Cardiac muscle cell (in vitro differentiated cells and primary cell): ENCODE measurements at places on chromosomes 5 and 9. TPM values are rescaled to one million over a fixed set of nuclear protein-coding genes. Genes with fewer than 3 reads are reported as not detected.

DNA sequence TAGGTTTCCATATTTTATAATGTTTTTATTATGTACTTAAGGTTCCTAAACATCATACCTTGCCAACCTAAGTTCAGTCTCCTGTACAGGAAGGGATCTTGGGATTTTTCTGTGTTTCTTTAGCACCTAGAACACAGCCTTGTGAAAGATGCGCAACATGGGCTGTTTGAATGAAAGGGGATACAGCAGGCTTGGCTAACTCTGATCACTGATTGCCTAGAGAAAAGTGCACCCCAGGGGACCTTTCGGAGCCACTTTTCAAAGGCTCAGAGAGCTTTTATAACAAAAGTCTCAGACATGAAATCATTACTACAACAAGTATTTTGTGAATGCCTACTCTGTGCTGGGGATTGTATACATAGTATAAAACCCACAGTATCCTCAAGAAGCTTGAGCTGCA is 261.6 kb downstream of the BNC2 start:
- no peak overlapping the region for H3K4me3 ChIP-seq
- no peak for DNase-seq
- H3K27ac ChIP-seq: no peak overlapping the region
- no peaks in the 10 kb centered on the region for H3K4me1 ChIP-seq
- peaks cover 21% of the 10 kb centered on the region for H3K27me3 ChIP-seq

GPR151 gene
- not detected in 2 replicates for total RNA-seq

CTXN3 gene
- total RNA-seq: not detected in 2 replicates

SPINK7 gene
- not detected in 2 replicates for total RNA-seq

- H3K4me1 ChIP-seq: peaks cover 5% of the 10 kb centered on the region
- H3K36me3 ChIP-seq: no peaks in the 10 kb centered on the region
- no peak overlapping the region for H3K4me3 ChIP-seq
- DNase-seq: peak; percentile 69
- H3K27me3 ChIP-seq: no peaks in the 10 kb centered on the region
- no peak overlapping the region for H3K27ac ChIP-seq
Measured at GRCh38 chr9:76456202-76456926, 2.6 kb upstream of the GCNT1 start.

PAEP gene
- total RNA-seq: not detected in 2 replicates

DNA sequence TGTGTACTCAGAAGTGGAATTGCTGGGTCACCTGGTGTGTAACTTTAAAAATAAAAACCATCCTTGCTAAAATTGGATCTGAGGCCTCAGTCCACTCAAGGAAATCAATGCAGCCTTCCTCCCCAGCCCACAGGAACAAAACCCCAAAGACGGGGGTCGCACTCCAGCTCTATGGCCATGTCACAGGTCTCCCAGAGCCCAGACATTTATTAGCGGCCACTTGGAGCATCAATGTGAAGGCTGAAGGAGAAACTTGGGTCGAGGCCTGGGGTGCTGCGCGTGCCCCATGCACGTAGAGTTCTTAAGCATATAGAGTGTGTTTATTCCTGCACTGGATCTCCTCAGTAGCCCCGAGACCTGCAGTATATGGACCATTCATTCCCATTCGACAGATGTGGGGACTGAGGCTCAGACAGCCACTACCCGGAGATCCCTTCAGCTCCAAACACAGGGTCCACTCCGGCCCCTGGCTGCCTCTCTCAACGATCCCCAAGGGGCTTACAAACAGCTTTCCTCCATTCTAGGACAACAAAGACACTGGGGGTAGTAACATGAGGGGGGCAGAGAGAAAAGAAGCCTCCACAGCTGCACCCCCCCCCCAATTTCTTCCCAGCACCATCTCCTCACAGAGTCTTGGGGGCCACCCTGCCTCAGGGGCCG is 14.3 kb upstream of the OLFM1 start:
- no peaks in the 10 kb centered on the region for H3K36me3 ChIP-seq
- H3K27me3 ChIP-seq: peaks cover 36% of the 10 kb centered on the region
- H3K27ac ChIP-seq: no peak overlapping the region
- no peaks in the 10 kb centered on the region for H3K4me1 ChIP-seq
- no peak overlapping the region for H3K4me3 ChIP-seq
- DNase-seq: no peak

- no peaks in the 10 kb centered on the region for H3K27me3 ChIP-seq
- no peak overlapping the region for H3K27ac ChIP-seq
- no peaks in the 10 kb centered on the region for H3K36me3 ChIP-seq
- DNase-seq: no peak
- no peaks in the 10 kb centered on the region for H3K4me1 ChIP-seq
- H3K4me3 ChIP-seq: no peak overlapping the region
Measured at GRCh38 chr9:133440874-133441273, 18.7 kb downstream of the ADAMTS13 start.

FOXD4L3 gene
- 0.21 TPM in 1 of 2 replicates, not detected in the other for total RNA-seq

PDCD1LG2 gene
- total RNA-seq: not detected in 2 replicates

CKMT2 gene
- 37.1 and 83.5 TPM in 2 replicates for total RNA-seq

- H3K27me3 ChIP-seq: no peaks in the 10 kb centered on the region
- H3K36me3 ChIP-seq: no peaks in the 10 kb centered on the region
- H3K4me1 ChIP-seq: peaks cover 12% of the 10 kb centered on the region
- no peak overlapping the region for H3K4me3 ChIP-seq
Measured at GRCh38 chr5:14237317-14238086, 94.4 kb downstream of the TRIO start.

- no peaks in the 10 kb centered on the region for H3K4me1 ChIP-seq
- DNase-seq: peak; percentile 7
- no peak overlapping the region for H3K27ac ChIP-seq
- no peaks in the 10 kb centered on the region for H3K27me3 ChIP-seq
Measured at GRCh38 chr5:77920359-77921058, 144.4 kb upstream of the TBCA start.

- H3K4me1 ChIP-seq: no peaks in the 10 kb centered on the region
- no peak overlapping the region for H3K27ac ChIP-seq
- H3K36me3 ChIP-seq: no peaks in the 10 kb centered on the region
- no peaks in the 10 kb centered on the region for H3K27me3 ChIP-seq
- DNase-seq: no peak
Measured at GRCh38 chr5:89584339-89584956, 701.5 kb upstream of the MEF2C start.

C1QTNF2 gene
- not detected in 2 replicates for total RNA-seq

DNA sequence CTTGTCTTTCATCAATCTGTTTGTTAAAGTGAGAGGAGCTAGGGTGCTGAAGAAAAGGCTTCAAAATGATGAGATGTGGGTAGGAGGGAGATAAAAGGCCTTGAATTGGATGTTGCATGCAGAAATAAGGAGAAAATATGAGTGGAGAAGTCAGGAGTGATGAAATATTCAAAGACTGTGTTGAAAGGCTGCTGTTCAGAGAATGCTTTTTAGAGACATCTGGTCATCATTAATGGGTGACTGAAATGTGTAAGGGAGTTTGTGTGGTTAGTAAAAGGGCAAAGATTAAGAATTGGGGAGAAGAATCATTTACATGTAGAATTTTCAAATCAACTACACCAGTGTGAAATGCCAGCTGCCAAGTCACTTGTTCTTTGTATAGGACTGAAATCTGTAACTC is 383.9 kb downstream of the MAT2B start:
- DNase-seq: peak; percentile 73
- no peak overlapping the region for H3K4me3 ChIP-seq
- no peaks in the 10 kb centered on the region for H3K27me3 ChIP-seq
- peaks cover 6% of the 10 kb centered on the region for H3K4me1 ChIP-seq
- no peak overlapping the region for H3K27ac ChIP-seq

GRCh38 chr9:2344436-2344835 is 277.2 kb upstream of the VLDLR start:
- DNase-seq: no peak
- H3K27ac ChIP-seq: no peak overlapping the region
- H3K27me3 ChIP-seq: no peaks in the 10 kb centered on the region
- no peaks in the 10 kb centered on the region for H3K36me3 ChIP-seq

GRCh38 chr9:37839496-37840461 is 39.2 kb downstream of the DCAF10 start:
- peaks cover 8% of the 10 kb centered on the region for H3K4me1 ChIP-seq
- no peak overlapping the region for H3K27ac ChIP-seq
- DNase-seq: peak; percentile 61
- H3K27me3 ChIP-seq: no peaks in the 10 kb centered on the region

DNA sequence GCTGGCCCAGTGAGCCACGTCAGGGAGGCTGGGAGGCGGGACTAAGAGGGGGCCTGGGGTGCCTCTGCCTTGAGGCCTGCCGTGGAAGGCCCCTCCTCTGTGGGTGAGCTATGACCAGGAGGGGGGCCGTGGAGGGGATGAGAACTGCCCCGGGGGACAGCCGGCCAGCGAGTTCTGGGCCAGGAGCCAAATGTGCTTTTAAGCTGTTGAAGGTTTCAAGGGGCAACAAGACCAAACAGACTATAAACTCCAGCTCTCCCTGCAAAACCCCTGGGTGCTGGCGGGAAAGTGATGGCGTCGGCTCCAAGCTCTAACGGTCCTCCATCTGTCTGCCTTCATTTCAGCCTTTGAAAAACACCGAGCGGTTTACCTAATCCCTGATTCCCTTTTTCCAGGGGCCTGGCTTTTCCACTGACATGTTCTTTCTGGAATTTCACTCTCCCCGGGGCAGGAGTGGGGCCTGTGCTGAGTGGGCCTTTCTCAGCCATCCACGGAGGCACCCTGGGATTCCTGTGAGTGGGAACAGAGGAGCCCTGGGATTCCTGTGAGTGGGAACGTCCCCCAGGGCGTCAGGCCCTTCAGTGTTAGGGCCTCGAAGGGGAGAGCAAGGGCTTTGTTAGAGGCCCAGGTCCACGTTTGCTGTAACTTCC is 65.6 kb downstream of the COL5A1 start:
- no peaks in the 10 kb centered on the region for H3K27me3 ChIP-seq
- H3K36me3 ChIP-seq: no peaks in the 10 kb centered on the region
- peaks cover 25% of the 10 kb centered on the region for H3K4me1 ChIP-seq

GRCh38 chr5:160508780-160509361 is 87.2 kb downstream of the PTTG1 start:
- H3K36me3 ChIP-seq: no peaks in the 10 kb centered on the region
- no peaks in the 10 kb centered on the region for H3K4me1 ChIP-seq
- H3K27me3 ChIP-seq: peaks cover 72% of the 10 kb centered on the region
- DNase-seq: peak; percentile 87
- H3K27ac ChIP-seq: no peak overlapping the region

C1QTNF3 gene
- total RNA-seq: 3.7 and 4.6 TPM in 2 replicates

ANKRD34B gene
- not detected in 2 replicates for total RNA-seq

BAAT gene
- total RNA-seq: not detected in 2 replicates

GRCh38 chr5:59104400-59105127 is 521.7 kb downstream of the RAB3C start:
- H3K4me3 ChIP-seq: no peak overlapping the region
- DNase-seq: no peak
- no peaks in the 10 kb centered on the region for H3K27me3 ChIP-seq
- H3K27ac ChIP-seq: peak overlapping the region; percentile 25
- H3K36me3 ChIP-seq: no peaks in the 10 kb centered on the region

DNA sequence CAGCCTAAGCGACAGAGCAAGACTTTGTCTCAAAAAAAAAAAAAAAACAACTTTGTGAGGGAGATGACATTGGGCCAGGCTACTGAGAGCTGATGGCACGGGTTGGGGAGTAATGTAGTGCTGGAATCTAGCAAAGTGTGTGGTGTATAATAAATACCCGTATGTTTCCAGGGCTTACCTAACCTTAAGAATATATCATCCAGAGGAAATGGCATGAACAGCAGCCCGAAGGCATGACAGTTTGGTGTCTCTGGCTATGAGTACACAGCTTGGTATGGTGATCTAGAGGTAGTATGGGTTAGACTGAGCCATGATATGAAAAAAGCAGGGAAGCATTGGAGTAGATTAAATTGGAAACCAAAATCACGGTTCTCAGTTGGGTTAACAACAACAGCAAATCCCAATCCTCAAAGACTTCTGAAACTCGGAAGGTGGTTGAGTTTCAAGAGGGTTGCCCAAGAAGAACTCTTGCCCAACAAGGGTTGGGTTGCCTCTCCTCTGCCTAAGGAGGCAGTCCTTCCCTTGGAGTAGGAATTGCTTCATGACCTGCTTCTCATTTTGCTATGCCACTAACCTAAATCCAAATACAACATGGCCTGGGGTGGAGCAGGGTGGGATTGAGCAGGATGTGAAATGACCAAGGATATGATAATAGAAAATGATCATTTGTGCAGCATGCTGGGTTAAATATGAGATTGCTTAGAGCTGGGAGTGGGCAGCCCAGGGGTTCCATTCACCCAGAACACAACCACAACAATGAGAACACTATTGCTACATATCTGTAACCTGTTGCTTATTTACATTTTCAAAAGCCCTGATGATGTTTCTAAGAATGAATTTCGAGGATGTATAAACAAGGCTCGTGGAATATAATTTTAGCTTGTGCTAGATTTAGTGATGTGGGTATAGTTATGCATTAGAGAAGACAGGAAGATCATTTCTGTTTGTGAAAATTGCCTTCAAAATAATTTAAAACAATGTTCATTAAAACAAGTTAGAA is 64.6 kb upstream of the ZFR start:
- H3K27me3 ChIP-seq: no peaks in the 10 kb centered on the region
- peak; percentile 6 for DNase-seq
- H3K4me3 ChIP-seq: no peak overlapping the region
- H3K36me3 ChIP-seq: no peaks in the 10 kb centered on the region

DNA sequence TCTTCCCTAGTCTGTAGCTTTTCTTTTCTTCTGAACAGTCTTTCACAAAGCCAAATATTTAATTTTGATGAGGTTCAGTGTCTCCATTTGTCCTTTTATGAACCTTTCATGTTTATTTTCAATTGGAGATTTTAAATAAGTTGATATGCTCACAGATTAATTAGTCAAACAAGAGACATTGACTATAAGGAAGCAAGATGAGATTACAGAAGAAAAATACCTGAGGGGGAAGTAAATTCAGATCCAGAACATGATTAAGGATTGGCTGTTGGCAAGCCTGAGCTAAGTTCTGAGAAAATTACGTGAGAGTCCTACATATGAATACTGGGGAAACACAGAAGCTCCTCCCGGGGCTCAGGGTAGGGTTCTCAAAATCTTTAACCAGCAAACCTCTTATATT is 1039.8 kb upstream of the SEMA6A start:
- no peak overlapping the region for H3K4me3 ChIP-seq
- H3K27me3 ChIP-seq: no peaks in the 10 kb centered on the region
- no peak for DNase-seq
- H3K4me1 ChIP-seq: peaks cover 11% of the 10 kb centered on the region
- no peaks in the 10 kb centered on the region for H3K36me3 ChIP-seq
- H3K27ac ChIP-seq: no peak overlapping the region

- no peak overlapping the region for H3K4me3 ChIP-seq
- no peaks in the 10 kb centered on the region for H3K4me1 ChIP-seq
- peak; percentile 42 for DNase-seq
- H3K27me3 ChIP-seq: no peaks in the 10 kb centered on the region
- no peaks in the 10 kb centered on the region for H3K36me3 ChIP-seq
Measured at GRCh38 chr5:157222506-157223230, 42.0 kb downstream of the ITK start.

DNA sequence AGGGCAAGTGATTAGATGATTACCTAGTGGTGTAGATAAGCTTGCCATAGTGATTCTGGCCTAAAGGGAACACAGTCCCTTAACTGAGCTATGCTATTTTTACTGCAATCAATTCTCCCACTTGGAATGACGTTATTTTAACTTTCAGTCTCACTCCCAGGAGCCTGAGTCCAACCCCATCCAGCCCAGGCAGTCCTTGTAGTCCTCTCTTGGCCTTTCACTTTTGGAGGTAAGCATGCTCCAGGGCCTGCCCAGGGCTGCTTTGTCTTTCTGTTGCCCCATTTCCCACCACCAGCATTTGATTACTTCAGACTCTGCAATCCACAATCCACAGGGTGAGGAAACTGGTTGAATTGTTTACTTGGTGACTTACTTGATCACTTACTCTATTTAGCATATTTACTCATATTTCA is 233.0 kb downstream of the CD180 start:
- H3K36me3 ChIP-seq: no peaks in the 10 kb centered on the region
- H3K4me1 ChIP-seq: peaks cover 46% of the 10 kb centered on the region
- peak overlapping the region; percentile 6 for H3K4me3 ChIP-seq
- DNase-seq: peak; percentile 70
